ENCODE measurements at places on chromosomes 1 and 21. TPM values are rescaled to one million over a fixed set of nuclear protein-coding genes. Genes with fewer than 3 reads are reported as not detected.

Gene IL23R
- total RNA-seq: not detected

Gene CDCA8
- 47.7 TPM for total RNA-seq

Gene PADI1
- total RNA-seq: 1.1 TPM

Gene GCSAML
- not detected for total RNA-seq

Gene CR1L
- 0.15 TPM for total RNA-seq

Gene SIPA1L2
- total RNA-seq: 6.7 TPM

Gene SMIM11
- 18.0 TPM for total RNA-seq

Gene EIF4G3
- total RNA-seq: 16.4 TPM

Gene SLC6A17
- total RNA-seq: 5.6 TPM

Gene FCN3
- not detected for total RNA-seq

Gene RCSD1
- 0.08 TPM for total RNA-seq

Gene PALMD
- total RNA-seq: 0.23 TPM

Gene CTTNBP2NL
- total RNA-seq: 4.8 TPM
